HT-29 (cell line): ENCODE measurements at places on chromosomes 3 and 15. TPM values are rescaled to one million over a fixed set of nuclear protein-coding genes. Genes with fewer than 3 reads are reported as not detected.

DNA sequence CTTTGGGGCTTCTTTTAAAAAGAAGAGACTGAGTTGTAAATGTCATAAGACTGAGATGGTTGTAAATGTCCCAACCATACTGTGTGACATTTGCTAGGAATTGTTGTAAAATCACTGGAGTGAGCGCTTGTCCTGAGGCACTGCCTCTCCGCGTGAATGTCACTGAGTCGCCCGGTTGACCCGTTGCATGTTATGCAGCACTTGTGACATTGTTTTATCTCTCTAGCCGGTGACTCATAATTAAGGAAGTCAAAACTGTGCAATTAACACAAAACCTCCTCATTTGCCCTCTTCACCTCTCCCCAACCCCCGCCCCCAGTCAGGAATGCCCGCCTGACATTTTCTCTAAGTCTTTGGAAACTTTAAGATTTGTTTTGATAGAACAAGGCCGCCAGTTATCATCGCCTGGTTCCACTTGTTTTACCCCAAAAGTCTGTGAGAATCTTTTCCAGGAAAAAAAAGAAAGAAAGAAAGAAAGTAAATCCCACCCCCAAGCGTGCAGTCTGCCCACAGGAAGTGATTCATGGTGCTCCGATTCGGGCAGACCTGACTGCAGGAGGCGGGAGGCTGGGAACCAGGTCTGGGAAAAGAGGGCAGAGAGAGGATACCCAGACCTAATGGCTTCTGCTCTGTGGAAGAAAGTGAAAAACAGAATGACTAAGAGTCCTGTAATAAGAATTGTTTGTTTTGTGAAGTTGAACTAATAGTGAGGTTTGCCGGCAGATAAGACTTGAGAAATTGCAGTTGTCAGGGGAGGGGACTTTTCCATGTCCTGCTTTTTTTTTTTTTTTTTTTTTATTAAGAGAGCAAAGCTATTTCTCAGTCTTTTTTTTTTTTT is 84.8 kb downstream of the SMAD3 start:
- peak; percentile 97 for DNase-seq

- DNase-seq: peak; percentile 57
Measured at GRCh38 chr15:29676961-29677402, 145.3 kb downstream of the TJP1 start.

DNA sequence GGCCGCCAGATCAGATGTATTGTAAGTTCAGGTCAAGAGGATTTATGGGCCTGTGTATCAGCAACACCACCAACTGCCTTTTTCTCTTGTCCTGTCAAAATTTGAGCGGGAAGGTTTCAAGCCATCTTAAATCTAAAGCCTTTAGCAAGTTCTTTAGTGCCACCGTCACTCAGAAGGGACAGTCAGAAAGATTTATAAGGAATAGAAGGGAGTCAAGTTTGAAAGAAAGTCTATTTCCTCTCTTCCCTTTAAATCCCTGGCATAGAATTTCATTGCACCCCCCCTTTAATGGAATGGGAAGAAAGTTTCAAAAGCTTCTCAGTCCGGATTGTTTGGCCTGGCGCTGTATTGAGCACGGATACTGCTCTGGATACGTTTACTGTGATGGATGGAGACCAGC is 359.4 kb downstream of the FEZF2 start:
- no peak for DNase-seq

- DNase-seq: no peak
Measured at GRCh38 chr3:181712226-181712552, 464 bp downstream of the SOX2 start.

The PP2D1 gene
- not detected in 2 replicates for total RNA-seq

DNA sequence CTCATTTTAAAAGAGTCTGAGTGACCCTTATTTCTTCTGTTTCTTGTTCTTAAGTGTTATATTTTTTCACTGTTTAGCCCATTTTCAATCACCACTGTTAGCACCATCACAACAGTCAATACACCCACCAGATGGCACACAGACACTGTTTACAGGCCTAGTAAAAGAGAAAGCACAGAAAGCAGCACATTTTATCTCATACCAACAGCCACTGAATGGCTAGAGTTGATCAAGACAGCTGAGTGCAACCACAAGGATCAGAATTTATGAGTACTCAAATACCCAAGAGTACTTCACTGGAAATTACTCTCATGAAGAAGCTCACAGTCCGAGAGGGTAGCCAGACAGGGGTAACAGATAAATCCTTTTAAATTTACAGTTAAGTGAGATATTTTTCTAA is 127.0 kb downstream of the TFDP2 start:
- peak; percentile 41 for DNase-seq

GRCh38 chr3:64653101-64653500 is 34.7 kb downstream of the ADAMTS9 start:
- no peak for DNase-seq

DNA sequence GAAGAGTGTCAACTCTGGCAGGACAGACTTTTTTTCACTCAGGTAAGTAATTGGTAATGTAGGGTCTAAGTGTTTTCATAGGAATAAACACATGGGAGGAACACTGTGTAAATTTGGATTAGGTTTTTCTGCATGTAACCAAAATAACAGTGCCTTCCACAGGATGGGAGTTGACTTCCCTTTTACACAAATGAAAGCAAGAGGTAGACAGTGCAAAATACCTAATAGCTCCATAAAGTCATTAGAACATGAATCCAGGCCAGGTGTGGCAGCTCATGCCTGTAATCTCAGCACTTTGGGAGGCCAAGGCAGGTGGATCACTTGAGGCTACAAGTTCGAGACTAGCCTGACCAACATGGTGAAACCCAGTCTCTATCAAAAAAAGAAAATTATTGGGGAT is 25.5 kb upstream of the MYO1E start:
- no peak for DNase-seq

The ALPK3 gene
- 66.1 and 73.9 TPM in 2 replicates for total RNA-seq

The SSUH2 gene
- total RNA-seq: 0.08 and 0.10 TPM in 2 replicates

The PATL2 gene
- total RNA-seq: 0.20 TPM in 1 of 2 replicates, not detected in the other

DNA sequence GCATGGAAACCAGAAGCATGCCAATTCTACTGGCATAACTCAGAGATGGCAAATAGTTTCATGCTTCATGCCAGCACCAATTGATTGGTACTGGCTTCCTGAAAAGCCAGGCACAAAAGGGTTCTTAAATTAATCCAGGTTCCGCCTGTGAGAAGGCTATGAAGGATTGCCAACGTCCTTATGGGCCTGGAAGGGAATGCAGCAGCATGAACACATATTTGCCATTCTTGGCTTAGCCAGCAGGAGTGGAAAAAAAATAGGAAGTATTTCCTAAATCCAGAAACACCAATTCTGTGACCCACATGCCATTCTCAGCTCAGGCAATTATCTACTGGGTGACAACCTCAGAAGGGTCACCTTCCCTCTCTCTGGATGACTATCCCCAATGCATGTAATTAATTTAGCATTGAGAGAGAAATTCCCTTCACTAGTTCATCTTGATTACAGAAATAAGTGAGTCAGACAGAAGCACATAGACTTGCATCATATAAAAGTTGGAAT is 36.0 kb downstream of the ADAMTS9 start:
- no peak for DNase-seq

The CPEB1 gene
- total RNA-seq: not detected in 2 replicates

The SST gene
- total RNA-seq: not detected in 2 replicates

DNA sequence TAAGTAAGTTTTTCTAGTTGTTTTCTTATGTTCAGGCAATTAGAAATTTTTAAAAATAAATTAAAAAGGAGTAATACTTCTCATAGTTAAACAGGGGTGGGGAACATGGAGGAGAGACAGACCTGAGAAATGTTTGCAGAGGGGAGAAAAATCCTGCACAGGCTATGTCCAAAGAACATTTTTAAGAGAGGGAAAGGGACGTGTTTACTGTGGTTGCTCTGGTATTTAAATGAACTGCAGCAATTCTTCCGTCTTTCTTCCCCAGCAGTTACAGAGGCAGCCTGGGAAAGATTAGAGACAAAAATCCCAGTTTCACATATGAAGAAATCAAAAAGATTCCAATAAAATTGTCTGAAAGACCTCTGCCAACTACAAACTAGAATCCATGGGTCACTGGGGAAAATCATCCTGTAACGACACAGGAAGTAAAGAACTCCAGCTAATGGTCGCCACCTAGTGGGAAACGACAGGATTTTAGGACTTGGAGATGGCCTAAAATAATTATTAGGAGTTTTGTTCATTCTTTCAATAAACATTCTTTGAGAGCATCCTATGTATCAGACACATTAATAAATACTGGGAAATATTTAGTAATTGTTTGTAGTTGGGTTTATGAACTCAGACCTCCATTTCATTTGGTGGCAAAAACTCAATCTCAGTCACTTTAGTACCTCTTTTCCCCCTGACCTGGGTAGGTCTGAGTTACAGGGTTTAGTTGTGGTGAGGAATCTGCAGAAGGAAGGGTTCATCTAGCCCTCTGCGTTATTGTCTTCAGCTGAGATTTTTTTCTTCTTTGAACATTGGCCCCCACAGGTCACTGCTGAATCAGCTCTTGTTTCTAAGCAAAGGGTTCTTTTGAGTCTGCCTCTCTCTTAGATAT is 69.9 kb upstream of the GOLIM4 start:
- DNase-seq: peak; percentile 89

DNA sequence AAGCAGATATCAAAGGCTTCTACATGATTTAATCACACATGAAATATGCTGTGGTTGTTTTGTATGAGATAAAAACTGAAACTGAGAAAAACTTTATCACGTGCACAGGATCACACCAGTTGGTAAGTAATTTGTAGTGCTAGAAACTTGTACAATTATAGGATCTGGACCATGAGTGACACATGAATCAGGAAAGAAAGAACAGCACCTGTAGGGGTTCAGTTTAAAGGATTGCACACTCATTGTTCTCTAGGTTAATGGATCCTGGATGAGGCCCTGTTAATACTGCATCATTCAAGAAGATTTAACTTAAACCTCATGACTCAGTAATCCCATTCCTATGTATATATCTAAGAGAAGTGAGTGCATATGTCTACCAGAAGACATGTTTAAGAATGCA is 87.9 kb downstream of the STT3B start:
- no peak for DNase-seq

- DNase-seq: no peak
Measured at GRCh38 chr15:43095243-43095642, 10.6 kb downstream of the UBR1 start.

GRCh38 chr15:28969511-28970085 is 83.8 kb downstream of the APBA2 start:
- DNase-seq: no peak

DNA sequence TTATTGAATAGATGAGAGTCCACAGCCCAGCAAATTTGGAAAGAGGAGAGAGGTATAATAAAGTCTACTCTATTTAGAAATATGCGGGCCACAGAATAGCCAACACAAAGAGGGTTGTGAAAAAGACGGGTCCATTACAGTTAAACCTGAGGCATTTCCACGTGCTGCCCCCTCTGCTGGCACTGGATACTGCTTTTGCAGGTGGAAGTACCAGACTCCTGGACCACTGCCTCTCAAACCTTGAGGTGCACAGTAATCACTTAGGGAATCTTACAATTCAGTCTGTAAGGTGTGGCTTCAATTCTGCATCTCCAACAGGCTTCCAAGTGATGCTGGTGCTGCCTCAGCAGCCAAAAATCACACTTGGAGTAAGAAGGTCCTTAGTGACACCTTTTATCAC is 3.0 kb upstream of the TFDP2 start:
- peak; percentile 26 for DNase-seq

The SLC12A1 gene
- total RNA-seq: not detected in 2 replicates

The CEP63 gene
- total RNA-seq: 6.0 and 8.0 TPM in 2 replicates

The TLR9 gene
- not detected in 2 replicates for total RNA-seq

- no peak for DNase-seq
Measured at GRCh38 chr3:14460342-14461005, 58.1 kb downstream of the SLC6A6 start.

The A4GNT gene
- not detected in 2 replicates for total RNA-seq

DNA sequence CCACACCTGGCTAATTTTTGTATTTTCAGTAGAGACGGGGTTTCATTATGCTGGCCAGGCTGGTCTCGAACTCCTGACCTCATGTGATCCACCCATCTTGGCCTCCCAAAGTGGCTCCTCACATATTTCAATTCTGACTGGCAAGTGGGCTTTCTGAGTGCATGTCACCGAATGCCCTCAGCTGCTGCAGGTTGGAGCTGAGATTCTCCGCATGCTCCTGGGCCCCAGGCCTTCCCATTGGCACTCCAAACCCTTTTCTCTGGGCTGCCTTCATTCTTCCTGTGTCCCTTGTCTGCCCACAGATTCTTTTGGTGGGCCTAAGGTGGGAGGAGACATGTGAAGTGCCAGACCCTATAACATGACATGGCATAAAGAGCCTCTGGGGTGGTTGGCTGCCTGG is 67.3 kb downstream of the SYNM start:
- DNase-seq: no peak

The SGO1 gene
- total RNA-seq: 4.9 and 5.1 TPM in 2 replicates

GRCh38 chr3:99902091-99902490 is 84.4 kb downstream of the CMSS1 start:
- no peak for DNase-seq

The MRPS25 gene
- 25.8 and 28.8 TPM in 2 replicates for total RNA-seq
